ENCODE measurements at places on chromosomes 6 and 20.

GRCh38 chr6:34102099-34102656 lies 43.7 kb downstream of the GRM4 start:
- DNase-seq, result no peak

DNA sequence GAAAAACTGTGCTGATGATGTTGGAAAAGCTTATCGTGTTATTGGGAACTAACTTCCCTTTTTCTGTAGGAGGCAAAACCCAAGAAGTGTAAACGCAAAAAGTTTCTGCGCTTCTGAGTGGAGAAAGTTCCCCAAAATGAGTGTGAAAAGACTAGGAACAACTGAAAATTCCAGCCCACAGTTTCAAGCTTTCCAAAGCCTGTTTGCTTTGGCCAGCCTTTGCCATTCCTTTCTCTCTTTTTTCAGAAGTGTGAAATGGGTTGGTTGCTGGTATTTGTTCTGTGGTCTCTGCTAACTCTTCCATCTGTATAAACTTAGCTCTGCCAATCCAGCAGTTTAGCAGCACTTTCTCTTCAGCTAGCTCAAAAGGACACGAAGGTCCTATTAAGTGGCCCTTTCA lies 491.3 kb downstream of the MAFB start:
- no peak for DNase-seq

DNA sequence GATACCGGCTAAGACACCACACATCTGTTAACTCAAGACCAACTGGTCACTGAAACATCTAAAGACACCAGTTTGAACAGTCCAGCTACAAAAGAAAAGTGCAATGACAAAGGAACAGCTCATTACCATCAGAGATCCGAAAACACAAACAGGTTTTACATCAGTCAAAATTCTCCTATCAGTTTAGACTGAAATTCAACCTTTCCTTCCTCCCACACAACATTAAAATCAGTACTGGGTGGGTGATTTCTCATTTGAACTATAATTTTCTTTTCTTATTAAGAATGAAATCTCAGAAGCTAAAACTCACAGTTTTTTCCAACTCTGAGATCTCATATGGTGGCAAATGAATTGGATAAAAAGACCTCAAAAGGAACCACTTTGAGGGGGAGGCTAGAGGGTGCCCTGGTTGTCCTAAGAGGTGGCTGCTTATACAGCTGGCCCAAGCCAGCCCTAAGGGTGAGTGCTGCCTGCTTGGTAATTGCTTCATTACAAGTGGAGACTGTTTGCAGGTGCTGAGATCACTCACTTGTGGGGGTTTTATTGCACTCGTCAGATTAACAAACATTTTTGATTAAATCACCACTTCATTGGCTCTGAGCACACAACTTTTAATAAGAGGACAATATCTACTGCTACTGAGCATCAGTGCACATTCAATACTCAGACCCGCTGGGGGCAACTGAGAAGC lies 4.3 kb downstream of the CCDC167 start:
- DNase-seq, result no peak

- no peak for DNase-seq
These were observed 14.9 kb downstream of the PTK7 start for GRCh38 chr6:43091020-43091419.

DNA sequence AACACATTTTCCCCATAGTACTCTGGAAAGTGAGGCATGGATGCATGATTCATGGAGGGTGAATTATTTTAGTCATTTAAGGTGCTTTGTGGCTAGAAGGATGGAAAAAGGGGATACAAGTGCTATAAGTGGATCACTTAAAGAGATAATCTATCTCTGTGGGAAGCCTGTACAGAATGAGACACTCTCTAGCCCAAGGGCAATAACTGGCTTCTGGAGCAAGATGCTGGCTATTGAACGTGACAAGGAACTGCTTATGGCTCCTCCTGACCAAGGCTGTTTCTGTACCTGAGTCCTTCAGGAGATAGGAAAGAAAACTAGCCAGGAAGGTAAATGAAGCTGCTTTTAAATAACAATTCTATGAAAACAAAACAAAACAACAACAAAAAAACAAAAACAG lies 590.7 kb downstream of the EYS start:
- DNase-seq, result no peak

DNA sequence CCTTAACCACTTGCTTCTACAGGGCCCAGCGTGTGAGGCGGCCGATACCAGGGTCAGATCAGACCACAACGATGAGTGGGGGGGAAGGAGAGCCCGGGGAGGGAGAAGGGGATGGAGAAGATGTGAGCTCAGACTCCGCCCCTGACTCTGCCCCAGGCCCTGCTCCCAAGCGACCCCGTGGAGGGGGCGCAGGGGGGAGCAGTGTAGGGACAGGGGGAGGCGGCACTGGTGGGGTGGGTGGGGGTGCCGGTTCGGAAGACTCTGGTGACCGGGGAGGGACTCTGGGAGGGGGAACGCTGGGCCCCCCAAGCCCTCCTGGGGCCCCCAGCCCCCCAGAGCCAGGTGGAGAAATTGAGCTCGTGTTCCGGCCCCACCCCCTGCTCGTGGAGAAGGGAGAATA lies 2.8 kb downstream of the RING1 start:
- no peak for DNase-seq

DNA sequence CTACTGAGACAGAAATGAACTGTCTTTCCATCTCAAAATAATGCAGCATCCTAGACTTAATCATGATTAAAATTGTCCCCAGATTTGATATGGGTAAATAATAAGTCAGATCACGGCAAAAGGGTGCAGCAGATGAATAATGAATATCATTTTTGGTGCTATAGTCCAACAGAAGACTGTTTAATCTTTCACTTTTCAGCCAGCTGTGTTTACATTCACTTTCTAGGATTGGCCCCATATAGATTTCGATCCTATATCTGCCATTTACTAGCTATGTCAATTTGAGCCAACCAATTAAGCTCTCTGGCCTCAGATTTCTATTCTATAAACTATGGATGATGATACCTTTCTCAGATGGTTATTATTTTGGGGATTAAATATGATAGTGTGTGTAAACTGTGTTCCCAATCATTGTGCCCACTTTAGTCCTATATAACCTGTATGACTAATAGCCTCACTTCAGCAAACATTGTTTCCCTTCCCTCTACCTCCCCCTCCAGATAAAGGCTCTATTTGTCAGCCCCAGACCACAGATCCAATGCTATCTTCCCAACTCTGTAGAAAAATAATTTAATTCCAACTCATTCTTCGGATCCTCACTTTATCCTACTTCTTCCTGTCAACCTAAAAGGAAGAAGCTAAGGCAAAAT lies 53.6 kb upstream of the NT5E start:
- DNase-seq, result no peak

DNA sequence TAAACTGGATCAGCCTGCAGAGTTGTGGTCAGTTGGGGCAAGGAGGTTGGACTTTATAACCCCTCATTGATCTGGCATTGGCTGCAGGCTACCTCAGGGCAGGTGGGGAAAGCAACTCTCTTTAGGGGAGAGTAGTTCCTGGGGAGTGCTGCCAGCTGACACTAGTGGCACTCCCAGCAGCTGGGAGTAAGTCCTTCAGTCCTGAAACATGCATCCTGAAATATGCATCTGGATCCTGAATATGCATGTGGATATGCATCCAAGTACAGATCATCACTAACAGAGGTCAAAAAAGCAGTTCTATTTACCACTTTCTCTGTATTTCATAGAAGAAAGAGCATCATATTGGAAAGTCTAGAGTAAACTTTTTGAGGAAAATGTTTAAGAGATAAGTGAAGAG lies 350.8 kb downstream of the EPM2A start:
- DNase-seq, result no peak

GRCh38 chr6:37785663-37786270 lies 33.8 kb upstream of the ZFAND3 start:
- no peak for DNase-seq

- DNase-seq, result no peak
These were observed 24.6 kb downstream of the ATG5 start for GRCh38 chr6:106300944-106301343.

DNA sequence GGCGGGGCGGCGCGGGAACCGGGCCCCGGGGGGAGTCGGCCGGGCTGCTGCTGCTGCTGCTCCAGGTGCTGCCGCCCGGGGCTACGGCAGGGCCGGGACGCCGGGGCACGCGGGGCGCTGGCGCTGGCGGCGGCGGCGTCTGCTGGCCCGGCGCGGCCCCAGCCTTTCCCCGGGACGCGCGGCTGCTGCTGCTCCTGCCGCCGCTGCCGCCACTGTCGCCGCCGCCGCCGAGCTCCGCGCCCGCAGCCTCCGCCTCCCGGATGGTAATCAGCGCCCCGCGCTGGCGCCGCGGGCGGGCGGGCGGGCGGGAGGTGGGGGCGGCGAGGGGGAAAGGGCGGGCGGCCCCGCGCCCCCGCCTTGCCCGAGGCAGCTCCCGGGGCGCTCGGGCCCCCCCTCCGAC lies 306 bp downstream of the EBF4 start:
- no peak for DNase-seq

Data from T-helper 17 cell (primary cell).